Right renal cortex interstitium (tissue), 3 donors: ENCODE measurements at places on chromosomes 1 and 21. TPM values are rescaled to one million over a fixed set of nuclear protein-coding genes. Genes with fewer than 3 reads are reported as not detected.

- DNase-seq: no peak
Measured at GRCh38 chr1:39214998-39215873, 10.7 kb downstream of the MACF1 start.

DNA sequence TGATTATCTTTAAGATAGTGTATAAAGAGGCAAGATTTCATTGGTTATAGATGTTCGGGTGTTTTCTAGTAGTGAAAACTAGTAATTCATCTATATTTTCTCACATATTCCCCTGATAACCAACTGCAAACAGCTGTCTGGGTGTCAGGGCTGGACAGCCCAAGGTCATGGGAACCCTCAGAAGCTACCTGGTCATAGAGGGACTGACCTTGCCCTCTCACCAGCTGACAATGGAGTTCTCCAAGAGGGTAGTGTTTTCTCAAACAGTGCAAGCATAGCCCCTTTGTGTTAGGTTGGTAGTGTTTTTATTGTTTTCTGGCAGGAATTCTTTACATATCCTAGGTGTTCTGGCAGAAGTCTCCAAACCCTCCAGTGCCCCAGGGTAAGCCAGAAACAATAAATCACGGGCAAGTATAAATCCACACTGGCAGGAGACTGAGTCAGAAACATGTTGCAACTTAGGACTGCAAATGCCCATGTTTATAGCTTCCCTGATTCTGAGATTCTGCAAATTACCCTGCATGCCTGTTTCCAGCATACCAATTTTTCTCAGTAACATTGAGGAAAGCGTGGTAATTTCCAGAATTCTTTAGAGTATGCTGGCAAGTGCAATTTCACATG lies 82.8 kb upstream of the ATP1A1 start:
- no peak for DNase-seq

DNA sequence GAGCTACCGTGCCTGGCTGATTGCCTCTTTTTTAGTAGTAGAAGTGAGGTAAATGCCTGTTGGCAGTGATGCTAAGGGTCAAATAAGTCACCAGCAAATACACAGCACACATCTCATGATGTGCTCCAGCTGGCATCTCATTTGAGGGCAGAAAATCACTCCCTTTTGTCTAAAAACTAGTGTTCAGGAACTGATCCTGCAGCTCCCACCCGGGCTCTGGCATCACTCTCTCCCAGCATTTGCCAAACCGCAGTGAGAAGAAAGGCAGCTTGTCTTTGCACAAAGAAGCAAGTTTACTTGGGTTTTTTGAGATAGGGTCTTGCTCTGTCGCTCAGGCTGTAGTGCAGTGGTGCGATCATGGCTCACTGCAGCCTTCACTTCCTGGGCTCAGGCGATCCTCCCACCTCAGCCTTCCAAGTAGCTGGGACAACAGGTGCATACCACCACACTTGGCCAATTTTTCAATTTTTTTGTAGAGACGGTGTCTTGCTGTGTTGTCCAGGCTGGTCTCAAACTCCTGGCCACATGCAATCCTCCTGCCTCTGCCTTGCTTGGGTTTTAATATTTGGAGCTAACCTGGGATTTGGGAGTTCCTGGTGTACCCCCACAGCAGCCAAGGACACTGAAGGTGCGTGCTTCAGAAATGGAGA lies 4.1 kb downstream of the RBP7 start:
- no peak for DNase-seq

DNA sequence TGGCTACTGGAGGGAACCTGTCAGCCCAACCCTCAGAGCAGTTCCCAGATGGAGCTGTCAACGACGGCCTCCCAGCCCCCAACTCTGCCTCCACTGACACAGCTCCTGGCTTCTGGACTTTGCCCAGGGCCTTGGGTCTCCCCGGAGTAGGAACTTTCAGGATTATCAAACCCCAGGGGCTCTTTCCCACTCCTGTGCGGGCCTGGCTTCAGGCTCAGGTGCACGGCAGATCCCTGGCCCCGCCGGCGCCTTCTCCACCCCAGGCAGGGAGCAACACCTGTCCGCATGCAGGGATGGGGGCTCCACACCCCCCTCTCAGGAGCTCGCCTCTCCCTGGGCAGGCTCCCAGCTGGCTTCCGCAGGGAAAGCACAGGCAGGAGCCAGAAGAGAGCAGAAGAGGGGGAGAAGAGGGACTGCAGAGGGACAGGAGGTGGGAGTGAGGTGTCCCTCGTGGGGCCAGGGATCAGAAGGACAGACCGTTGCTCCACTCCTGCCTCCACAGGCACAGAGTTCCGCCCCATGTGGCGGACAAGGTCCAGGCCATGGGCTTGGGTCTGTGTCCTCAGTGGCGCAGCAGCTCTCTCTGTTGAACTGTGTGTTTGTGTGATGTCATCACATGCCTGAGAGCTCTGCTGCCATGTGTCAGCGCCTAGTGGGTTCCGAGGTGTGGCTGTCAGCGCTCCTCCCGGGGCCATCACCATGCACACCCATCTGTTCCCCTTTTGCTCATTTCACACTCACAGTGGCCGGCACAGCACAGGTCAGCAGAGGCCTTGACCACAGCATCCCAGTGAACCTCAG lies 107.7 kb downstream of the PDE9A start:
- no peak for DNase-seq

GRCh38 chr1:32817815-32818786 lies 648 bp downstream of the S100PBP start:
- DNase-seq: peak; percentile 69

DNA sequence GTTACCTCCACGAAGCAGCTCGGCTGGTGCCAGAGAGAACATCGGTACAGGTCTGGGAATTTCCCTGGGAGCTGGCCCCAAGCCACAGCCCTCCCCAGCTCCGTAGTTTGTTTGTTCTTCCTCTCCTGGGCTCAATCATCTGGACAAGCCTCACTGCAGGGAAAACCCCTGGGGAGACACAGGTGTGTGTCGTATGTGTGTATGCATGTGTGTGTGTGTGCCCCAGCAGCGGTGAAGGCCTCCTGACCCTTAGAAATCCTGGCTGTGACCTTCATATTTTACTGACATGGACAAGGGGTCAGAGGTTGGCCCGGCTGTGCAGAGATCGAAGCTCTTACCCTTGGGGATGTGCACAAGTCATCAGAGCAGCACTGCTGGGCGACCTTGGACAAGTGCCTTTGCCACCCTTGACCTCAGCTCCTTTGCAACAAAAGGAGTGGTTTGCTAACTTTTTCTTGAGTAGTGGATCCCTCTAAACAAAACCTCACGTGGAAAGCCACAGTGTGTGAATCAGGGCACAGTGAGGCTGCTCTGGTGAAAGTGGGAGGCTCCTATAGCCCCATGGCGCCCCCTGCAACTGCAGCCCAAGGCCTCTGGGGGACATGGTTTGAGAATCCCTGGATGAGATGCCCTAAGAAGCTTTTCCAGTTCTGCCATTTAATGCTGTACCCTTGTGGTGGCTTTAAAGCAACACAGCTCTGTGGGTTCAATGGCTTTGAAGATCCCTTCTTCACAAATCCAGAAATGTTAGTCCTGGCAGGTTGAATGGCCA lies 12.3 kb upstream of the IL22RA1 start:
- no peak for DNase-seq

DNA sequence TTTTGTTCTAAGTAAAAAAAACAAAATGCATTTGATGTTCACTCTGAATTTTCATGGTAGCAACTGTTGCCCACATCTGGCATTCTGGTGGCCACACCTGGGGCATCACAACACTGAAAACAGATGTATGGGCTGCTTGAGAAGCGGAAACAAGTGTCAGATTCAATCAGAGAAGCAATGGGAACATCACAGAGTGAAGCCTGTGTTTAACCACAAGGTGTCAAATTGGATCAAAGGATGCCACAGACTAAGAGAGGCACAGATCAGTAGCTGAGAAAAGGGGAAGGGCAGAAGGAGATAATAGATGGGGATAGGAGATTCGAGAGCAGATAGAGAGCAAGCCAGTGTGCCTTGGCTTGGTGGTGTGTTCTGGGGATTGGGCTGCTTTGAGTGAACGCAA lies 49.8 kb upstream of the MTF2 start:
- DNase-seq: no peak

DNA sequence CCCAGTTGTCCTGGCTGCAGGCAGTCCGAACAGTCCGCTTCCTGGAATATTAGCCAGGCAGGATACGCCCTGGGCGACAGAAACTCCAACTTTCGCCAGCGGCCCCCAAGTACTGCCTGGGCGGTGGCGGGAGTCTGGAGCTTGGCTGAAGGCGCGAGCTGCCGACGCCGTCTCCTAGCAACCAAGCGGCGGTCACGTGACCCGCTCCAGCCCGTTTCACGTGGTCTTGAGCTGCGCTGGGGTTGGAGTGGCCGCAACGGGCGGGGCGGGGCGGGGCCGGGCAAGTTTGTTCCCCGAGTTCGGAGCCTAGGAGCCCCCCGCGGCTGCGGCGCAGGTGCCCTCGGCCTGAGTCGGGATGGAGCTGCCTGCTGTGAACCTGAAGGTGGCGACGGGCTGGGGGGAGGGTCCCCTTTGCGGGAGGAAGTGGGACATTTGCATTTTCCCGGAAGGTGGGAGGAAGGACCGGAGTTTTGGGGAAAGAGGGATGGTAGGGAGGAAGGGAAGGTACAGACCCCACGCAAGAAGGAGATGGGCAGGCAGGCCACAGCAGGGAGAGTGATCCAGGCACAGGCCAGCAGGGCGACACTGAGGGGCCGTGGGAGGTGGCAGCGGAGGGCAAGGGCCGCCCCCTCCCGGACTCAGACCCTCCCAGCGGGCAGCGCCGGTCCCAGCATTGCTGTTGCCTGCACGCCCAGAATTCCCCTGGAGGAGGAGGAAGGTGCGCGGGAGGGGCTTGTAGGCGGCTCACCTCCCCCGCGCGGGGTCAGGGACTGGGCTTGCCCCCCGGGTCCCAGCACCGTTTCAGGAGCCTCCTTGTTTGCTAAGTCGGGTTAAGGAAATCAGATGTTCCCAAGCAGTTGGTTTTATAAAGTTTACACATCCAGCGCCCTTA lies at the start of gene AGTRAP:
Gene AGTRAP, plus strand, starts transcription at position 283 of the 892 bp plus-strand sequence. Its CDS starts 73 bp downstream, at position 356.
- DNase-seq: peak; percentile 87

GRCh38 chr1:10870493-10871096 lies 74.1 kb upstream of the CASZ1 start:
- DNase-seq: no peak

Gene ILDR2
- polyA plus RNA-seq: 17.0 TPM

Gene SPRR2B
- not detected for polyA plus RNA-seq

Gene DNTTIP2
- polyA plus RNA-seq: 85.6 TPM
